ENCODE measurements at places on chromosomes 2 and 18.

- DNase-seq = no peak
Observed at GRCh38 chr18:5410582-5410981, 115.1 kb upstream of the ZBTB14 start.

- peak; percentile 63 for DNase-seq
Observed at GRCh38 chr2:224162122-224162521, 123.0 kb upstream of the SERPINE2 start.

DNA sequence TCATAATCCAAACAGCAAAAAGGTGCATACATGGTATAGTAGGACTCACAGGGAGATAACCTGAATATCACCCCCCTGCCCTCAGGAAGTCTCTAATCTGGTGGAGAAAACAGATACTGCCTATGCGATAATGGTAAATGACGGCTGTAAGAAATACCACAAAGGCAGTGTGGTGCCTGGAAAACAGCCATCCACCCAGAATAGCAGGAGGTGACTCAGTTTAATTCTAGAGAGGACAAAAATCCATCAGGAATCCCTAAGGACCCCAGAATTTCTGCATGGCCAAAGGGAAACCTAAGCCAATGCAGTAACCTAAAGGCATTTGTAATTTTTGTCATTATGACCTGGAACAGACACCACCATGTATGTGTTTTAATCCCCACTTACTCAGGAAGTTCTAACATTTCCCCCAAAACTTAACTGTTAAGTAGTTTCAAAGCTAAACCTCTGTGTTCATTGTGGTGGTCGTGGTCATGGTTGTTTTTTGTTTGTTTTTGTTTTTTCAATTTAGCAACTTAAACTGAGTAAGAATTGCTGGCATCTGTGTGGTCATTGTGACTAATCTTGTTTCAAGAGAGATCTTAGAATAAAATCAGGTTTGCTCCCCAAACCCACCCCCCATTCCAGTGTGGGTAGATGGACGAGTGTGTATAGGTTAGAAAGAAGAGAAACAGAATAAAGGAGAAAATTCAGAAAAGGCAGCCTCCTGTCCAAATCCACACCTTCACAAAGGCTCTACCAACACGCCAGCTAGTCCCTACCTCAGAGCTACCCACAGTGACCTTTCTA is 121.5 kb upstream of the CDCA7 start:
- peak; percentile 28 for DNase-seq

DNA sequence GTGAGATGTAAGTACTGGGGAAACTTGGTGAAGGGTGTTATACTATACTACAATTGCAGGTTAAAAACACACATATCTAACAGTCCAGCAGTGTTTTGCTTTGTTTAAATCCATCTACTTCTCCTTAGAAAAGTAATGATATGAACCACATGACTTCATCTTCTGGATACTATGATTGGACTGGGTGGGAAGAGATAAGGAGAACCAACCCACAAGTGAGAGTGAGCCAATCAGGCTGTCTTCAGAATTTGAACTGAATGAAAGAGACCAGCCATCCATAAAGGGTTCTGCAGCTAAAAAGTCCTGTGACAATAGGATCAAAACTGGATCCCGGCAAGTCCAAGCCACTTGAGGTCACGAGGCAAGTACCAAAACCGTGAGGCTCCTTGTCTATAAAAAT is 46.6 kb downstream of the KANSL3 start:
- DNase-seq = no peak

GRCh38 chr2:166278856-166279255 is 96.9 kb downstream of the SCN9A start:
- DNase-seq = no peak

GRCh38 chr18:53971331-53971730 is 253.1 kb downstream of the MBD2 start:
- DNase-seq = no peak

GRCh38 chr2:212609479-212609878 is 70.9 kb upstream of the ERBB4 start:
- no peak for DNase-seq

DNA sequence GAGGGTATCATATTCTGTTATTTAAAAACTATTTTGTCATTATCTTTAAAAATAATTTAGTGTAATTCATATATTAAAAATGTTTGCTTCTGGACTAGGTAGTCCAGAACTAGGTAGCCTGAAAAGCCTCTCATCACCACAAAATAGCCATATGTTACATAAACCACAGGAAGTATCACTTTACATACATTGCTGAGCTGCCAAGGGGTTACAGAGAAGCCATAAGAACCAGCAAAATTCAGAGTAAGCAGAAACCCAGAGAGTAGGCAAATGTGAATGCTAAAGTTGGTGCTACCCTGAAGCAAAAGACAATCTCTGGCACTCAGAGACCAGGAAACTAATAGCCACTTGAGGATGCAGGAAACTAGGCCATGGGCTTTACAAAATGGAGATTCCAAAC is 60.9 kb downstream of the LOXHD1 start:
- DNase-seq = peak; percentile 16

DNA sequence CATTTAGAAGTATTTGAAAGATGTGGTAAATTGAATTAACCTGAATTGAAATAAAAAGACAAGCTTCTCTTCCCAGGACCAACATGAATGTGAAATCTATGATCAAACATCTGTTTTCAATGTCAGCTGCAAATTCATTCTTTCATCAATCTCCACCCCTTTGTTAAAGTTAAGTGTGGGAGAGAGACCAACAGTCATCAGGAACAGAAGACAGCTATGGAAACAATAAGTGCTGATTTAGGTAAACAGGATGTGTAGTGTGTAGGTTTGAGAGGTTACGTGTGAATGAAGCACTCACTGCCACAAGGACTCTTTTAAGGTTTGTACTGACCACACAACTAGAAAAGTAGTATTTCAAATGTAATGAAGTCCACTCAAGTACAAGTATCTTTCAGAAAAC is 1659.8 kb upstream of the CELF4 start:
- no peak for DNase-seq

DNA sequence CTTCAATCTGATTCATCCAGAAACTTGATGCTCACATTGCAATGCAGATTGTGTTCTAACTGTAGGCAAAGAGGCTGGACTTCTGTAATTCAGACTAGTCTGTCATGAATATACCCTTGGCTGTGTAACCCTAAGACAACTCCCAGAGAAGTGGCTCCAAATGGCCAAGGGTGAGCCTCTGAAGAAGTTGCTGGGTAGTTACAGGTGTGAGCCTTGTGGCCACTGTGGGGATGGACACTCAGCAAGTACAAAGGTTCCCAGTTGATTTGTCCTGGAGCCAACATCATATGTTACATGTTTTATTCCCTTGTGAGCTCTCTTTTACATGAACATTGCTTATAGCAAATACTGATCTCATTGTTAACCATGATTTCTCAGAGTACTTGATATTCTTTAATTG is 94.8 kb upstream of the KCNJ3 start:
- DNase-seq = no peak

DNA sequence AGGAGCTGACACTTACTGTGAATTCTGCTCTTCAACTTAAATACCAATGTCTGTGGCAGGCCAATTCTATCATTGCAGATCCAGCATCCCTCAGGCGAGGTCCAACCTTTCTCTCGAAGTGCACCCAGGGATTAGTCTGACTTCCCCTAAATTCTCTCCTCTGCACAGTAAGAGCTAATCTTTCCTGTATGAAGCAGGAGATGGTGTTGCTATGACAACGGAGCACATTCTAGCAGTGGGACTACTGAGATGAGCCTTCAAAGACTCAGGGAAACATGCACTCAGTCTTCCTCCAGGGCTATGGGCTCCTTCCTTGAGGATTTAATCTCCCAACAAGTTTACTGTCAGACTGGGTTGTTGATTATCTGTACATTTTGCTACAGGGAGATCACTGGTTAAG is 176.3 kb downstream of the NOL4 start:
- DNase-seq = no peak

- DNase-seq = peak; percentile 96
Observed at GRCh38 chr2:8598295-8599165, 83.3 kb upstream of the ID2 start.

- no peak for DNase-seq
Observed at GRCh38 chr2:72036595-72036994, 111.1 kb downstream of the CYP26B1 start.

DNA sequence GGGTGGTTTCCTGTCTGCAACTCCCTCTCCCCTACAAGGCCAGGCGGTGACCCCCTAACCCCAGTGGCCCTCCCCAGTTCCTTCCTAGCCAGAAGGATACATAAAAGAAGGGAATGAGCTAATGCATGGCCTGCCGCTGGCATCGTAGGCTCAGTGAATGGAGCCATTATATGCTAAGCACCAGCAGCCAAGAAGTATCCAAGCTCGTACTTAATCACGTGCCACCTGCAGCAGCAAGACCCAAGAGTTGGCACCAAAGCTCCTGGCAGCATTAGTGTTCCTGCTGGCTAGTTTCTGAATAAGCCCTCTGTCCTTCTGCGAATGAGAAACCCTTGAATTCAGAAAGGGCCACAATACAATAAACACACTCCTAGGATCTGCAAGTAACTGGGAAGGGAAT is 4.3 kb downstream of the DBI start:
- no peak for DNase-seq

GRCh38 chr2:48529676-48530032 is 300 bp upstream of the STON1 start:
- DNase-seq = no peak

GRCh38 chr2:192127434-192127833 is 67.3 kb downstream of the TMEFF2 start:
- DNase-seq = peak; percentile 10

- DNase-seq = peak; percentile 69
Observed at GRCh38 chr2:202249521-202250253, 11.3 kb upstream of the SUMO1 start.

- DNase-seq = no peak
Observed at GRCh38 chr2:7003895-7004294, 86.7 kb downstream of the RNF144A start.

- DNase-seq = no peak
Observed at GRCh38 chr2:235811446-235812184, 317.8 kb downstream of the AGAP1 start.

DNA sequence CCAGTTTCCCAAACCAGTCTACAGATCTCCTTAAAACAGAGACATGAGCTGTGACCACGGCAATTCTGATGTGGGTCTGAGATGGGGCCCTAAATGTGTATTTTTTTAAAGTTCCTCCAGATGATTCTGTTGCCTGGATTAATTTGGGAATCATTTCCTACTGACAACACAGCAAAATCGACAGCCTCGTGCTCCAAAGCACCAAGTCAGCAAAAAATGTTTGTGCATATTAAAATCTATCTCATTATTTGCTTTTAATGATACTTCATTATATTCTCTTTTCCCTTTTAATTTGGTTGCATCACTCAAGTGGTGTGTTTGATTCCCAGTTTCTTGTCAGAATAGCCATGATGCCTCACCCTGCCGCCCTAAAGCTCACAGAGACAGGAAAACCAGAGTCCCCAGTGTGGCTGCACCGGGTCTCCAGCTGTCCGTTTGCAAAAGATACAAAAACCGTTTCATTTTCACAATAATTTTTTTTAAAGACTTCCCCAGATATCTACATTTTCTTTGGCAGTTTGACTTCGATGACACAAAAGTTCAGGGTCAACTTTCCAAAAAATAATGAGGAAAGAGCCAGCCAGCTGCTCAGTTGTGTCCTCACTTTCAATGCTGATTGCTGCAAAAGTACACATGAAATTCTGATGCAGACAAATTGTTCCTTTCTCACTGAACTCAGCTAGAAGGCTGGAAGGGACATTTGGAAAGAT is 443.2 kb upstream of the ID2 start:
- no peak for DNase-seq

GRCh38 chr2:222311978-222312738 is 13.4 kb upstream of the PAX3 start:
- no peak for DNase-seq

GRCh38 chr2:7539760-7540159 is 622.5 kb downstream of the RNF144A start:
- DNase-seq = peak; percentile 61

DNA sequence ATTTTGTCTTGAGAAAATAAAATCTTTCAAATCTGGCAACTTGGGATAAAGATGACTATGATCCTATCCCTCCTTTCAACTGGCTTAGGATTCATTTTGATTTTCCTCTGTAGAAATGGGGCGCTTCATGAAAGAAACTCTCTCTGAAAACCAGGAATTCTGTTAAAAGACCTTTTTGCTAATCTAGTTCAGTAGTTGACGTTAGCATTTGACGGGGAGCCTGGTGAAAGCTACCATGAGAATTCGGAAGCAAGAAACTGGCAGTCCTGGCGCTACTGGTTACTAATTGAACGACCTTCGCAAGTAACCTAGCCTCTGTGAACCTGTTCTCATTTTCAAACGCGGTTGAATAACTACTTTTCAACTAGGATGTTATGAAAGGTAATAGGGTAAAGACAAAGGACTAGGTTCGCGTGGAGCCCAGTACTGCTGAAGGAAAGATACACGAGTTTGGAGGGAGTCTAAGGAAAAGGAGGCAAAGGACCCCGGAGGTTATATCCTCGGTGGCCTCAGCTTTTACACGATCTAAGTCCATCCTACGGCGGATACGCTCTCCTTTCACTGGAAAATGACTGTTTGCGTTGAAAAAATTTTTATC is 604 bp upstream of the STK11IP start:
- peak; percentile 36 for DNase-seq

GRCh38 chr2:11227595-11227994 is 72.3 kb downstream of the SLC66A3 start:
- no peak for DNase-seq

DNA sequence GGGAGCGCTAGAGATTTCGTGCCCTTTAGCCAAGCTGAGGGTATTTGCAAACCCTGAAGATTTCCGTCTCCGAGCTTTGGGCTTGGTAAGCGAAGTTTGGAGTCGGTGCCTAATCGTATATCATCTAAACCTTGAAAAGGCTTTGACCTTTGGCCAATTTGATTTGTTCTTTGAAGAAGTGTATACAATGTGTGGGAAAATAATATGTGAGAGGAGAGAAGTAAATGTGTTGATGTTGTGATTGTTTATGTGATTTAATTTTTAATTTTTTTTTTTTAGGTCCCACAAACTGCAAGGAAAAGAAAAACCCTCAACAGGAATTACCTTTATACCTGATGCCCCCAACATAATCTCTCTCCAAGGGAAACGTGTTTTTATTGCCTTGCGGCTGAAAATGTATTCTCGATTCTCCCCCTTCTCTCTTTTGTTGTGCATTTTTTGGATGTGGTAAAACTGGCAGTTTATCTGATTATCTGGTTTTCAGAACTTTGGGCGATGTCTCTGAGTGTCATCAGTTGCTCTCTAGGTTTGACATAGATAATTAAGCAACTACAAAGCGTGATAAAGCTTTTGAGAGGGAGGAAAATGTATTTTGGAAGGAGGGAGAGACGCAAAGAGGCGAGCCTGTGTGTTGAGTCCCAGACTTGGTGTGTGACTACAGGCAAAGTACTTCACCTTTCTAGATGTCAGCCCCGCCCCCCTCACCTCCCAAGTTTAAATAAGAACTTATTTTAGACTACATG is 912 bp upstream of the FBXO11 start:
- DNase-seq = no peak

DNA sequence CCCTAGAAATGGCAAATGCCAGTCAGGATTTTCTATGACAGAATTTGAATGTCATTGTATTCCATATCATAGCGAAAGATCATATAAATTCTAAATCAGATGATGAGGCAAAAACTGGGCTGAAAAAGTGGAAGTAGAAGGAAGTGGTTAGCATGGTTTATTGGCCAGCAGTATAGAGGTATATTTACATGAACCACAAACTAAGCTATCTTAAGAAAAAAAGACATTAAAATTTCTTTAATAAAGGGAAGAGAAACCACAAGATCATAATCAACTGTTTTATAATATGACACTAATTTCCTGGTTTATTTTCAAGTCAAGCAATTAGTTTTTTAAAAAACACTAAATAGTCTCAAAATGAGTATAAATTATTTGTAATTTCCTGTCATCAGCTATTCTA is 123.2 kb upstream of the LRP1B start:
- DNase-seq = no peak
